ENCODE measurements at places on chromosomes 5 and 9. TPM values are rescaled to one million over a fixed set of nuclear protein-coding genes. Genes with fewer than 3 reads are reported as not detected.

TYRP1 gene
- 2.5 TPM for total RNA-seq

MYO10 gene
- 58.3 TPM for total RNA-seq

SMIM3 gene
- 105 TPM for total RNA-seq

C9orf50 gene
- 0.26 TPM for total RNA-seq

SPINK13 gene
- not detected for total RNA-seq

PCDHGB5 gene
- total RNA-seq: 34.3 TPM

PCDHB3 gene
- 0.79 TPM for total RNA-seq

BTNL8 gene
- total RNA-seq: not detected

IFNA21 gene
- total RNA-seq: not detected

GMCL2 gene
- not detected for total RNA-seq

TSLP gene
- total RNA-seq: 3.2 TPM

MVB12B gene
- 3.5 TPM for total RNA-seq

LMX1B gene
- under 0.01 TPM for total RNA-seq

ANKDD1B gene
- 1.2 TPM for total RNA-seq

CKS2 gene
- 41.8 TPM for total RNA-seq

NTNG2 gene
- 3.8 TPM for total RNA-seq

OR1Q1 gene
- total RNA-seq: not detected

CBY3 gene
- total RNA-seq: not detected

SPINK4 gene
- total RNA-seq: 0.91 TPM

PTGS1 gene
- total RNA-seq: 257 TPM

NR2F1-AS1 gene
- 10.7 TPM for total RNA-seq

JADE2 gene
- 27.6 TPM for total RNA-seq

PLPP1 gene
- total RNA-seq: 79.8 TPM

ZNF608 gene
- 10.1 TPM for total RNA-seq

SPATA31E1 gene
- not detected for total RNA-seq

BOD1 gene
- total RNA-seq: 80.5 TPM

RNF180 gene
- 7.6 TPM for total RNA-seq

TMEM174 gene
- not detected for total RNA-seq

FAM240B gene
- not detected for total RNA-seq

PCDHB2 gene
- total RNA-seq: 4.4 TPM

FANCG gene
- total RNA-seq: 10.4 TPM

NEUROG1 gene
- total RNA-seq: not detected

AFAP1L1 gene
- 14.9 TPM for total RNA-seq

FOXD4L5 gene
- total RNA-seq: 0.07 TPM

ZBED3 gene
- 0.52 TPM for total RNA-seq
